ENCODE measurements at places on chromosomes 3 and 15.

DNA sequence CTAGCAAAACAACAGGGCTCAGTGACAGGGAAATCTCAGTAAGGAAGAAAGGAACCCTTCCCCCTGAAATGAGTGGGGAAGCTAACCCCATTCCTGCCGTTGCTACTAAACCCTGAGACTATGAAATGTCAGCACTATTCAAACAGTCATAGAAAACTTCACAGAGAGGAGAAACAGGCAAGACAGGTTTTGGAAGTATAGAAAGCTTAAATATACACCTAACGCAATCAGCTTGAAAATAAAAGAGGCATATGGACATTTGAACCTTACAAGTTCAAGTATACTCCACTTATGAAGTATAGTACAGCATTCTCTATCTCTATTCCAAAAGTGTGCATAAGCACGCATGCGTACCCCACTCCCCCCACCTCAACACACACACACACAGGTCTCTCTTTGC lies 17.6 kb upstream of the FRMD4B start:
- H3K4me1 ChIP-seq: no peaks in the 10 kb centered on the region
- no peaks in the 10 kb centered on the region for H3K27me3 ChIP-seq
- no peak for DNase-seq
- no peak overlapping the region for H3K27ac ChIP-seq

DNA sequence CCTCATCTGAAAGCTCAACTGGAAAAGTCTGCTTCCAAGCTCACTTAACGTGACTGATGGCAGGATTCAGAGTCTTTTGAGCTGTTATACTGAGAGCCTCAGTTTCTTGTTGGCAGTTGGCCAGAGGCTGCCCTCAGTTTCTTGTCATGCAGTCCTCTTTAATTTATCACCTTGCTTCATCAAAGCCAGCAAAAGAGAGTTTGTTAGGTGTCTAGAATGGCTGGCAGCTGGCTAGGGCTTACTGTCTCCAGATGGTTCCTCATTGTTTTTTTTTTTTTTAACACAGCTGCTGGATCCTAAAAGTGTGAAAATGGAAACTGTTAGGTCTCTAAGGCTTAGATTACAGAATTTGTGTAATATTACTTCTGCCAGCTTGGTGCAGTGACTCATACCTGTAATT lies 310.6 kb downstream of the PDCD6IP start:
- H3K4me1 ChIP-seq: no peaks in the 10 kb centered on the region
- no peaks in the 10 kb centered on the region for H3K36me3 ChIP-seq
- H3K4me3 ChIP-seq: no peak overlapping the region
- H3K27me3 ChIP-seq: no peaks in the 10 kb centered on the region
- no peak for DNase-seq

GRCh38 chr3:150870406-150870805 lies 34.8 kb downstream of the MINDY4B start:
- no peaks in the 10 kb centered on the region for H3K4me1 ChIP-seq
- H3K27me3 ChIP-seq: peaks cover 4% of the 10 kb centered on the region
- H3K36me3 ChIP-seq: no peaks in the 10 kb centered on the region
- DNase-seq: peak; percentile 91
- H3K27ac ChIP-seq: no peak overlapping the region
- no peak overlapping the region for H3K4me3 ChIP-seq

DNA sequence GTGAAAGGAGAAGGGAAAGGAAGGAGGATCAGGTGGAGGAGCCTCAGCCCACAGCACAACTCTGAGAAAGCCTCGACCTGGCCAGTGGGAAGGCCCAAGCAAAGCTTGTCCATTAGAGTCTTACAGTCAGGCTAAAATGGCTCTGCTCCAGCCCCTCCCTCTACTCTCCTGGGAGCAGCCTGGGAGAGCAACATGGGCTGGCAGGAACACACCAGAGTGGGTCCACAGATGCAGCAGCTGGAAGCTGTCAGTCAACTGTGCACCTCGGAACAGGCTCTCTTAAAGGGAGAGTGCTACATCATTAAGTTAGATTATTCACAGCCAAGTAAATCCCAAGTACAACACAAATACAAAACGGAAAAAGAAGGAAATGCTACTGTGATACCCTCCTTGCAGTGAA lies 98.0 kb upstream of the LIMD1 start:
- no peak overlapping the region for H3K27ac ChIP-seq
- H3K36me3 ChIP-seq: peaks cover 2% of the 10 kb centered on the region
- no peak for DNase-seq
- H3K4me1 ChIP-seq: no peaks in the 10 kb centered on the region
- H3K27me3 ChIP-seq: no peaks in the 10 kb centered on the region
- H3K4me3 ChIP-seq: no peak overlapping the region

DNA sequence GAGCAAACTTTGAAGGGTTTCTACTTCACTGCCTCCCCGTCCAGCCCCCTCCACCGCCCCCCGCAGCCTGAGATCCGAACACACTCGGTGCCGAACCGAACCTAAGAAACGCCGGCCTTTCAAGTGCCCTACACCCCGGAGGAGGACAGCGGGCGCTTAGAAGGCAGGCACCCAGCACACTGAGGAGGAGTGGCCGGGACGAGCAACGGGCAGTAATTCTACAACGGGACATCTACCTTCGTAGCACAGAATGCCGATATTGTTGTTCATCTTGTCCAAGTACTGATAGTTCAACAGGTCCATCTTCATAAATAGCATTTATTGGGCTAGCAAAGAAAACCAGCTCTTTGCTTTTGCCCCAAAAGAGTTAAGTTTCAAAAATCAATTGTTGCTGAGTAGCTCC lies 513 bp downstream of the VGLL4 start:
- H3K4me3 ChIP-seq: peak overlapping the region; percentile 79
- peaks cover 6% of the 10 kb centered on the region for H3K4me1 ChIP-seq
- no peaks in the 10 kb centered on the region for H3K36me3 ChIP-seq
- DNase-seq: no peak
- no peaks in the 10 kb centered on the region for H3K27me3 ChIP-seq

GRCh38 chr3:178901204-178901603 lies 170.4 kb downstream of the ZMAT3 start:
- H3K4me3 ChIP-seq: no peak overlapping the region
- H3K4me1 ChIP-seq: no peaks in the 10 kb centered on the region
- H3K27me3 ChIP-seq: no peaks in the 10 kb centered on the region
- no peak for DNase-seq
- no peaks in the 10 kb centered on the region for H3K36me3 ChIP-seq

DNA sequence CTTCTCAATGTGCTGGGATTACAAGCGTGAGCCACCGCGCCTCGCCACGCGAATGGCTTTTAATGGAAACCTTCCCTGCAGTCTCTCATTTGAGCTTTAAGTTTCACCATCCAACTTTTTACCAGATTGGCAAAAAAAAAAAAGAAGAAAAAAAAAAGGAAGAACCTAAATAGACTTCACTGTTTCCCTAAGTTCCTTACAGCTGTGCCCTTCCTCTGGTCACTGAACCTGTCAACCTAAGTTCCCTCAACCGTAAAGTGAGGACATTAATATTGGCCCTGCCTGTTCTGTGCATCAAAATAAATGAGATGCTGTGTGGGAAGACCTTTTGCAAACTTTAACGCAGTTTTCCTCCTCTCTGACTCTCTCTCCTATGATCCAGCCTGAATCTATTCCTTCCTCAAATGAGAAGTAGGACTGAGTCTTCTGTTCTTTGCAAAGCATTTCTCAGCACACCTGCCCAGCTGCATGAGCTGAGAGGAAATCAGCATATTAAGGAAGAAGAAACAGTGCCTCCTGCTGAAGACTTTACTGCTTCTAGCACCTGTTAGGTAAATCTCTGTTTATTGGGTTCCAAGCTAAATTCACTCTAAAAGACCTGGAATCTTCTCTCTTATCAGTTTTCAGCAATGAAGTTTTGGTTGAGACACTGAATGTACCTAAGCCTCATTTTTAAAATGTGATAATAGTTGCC lies 99.6 kb upstream of the ETV5 start:
- H3K27ac ChIP-seq: no peak overlapping the region
- no peaks in the 10 kb centered on the region for H3K36me3 ChIP-seq
- no peak for DNase-seq
- H3K4me3 ChIP-seq: no peak overlapping the region
